ENCODE measurements at places on chromosomes 6 and 20.
A peak's percentile ranks its signal among the peaks of the same experiment; 100 is the strongest.

DNA sequence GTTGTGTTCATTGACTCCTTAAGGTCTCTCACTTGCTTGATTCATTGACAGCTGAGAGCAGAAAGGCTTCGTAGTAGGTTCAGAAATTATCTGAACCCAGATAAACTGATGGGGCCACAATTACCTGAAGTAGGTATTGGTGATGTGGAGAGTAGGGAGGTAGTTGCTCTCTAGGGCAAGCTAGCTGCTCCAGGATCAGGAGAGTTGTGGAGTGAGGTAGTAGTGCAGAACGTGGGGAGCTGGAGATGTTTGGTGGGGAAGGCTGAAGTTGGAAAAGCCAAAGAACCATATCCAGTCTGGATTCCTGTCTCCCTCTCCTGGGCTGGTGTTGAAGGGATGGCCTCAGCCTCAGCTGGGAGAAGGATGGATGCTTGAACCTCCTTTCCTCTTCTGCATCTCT is 15.9 kb downstream of the TJAP1 start:
- no peak for DNase-seq

- peak; percentile 92 for DNase-seq
Measured at GRCh38 chr6:46129629-46130511, at the start of gene ENPP4. TSS of gene ENPP4 (plus strand) at chr6:46129989. CDS start at chr6:46139584, 9,595 bp downstream.

DNA sequence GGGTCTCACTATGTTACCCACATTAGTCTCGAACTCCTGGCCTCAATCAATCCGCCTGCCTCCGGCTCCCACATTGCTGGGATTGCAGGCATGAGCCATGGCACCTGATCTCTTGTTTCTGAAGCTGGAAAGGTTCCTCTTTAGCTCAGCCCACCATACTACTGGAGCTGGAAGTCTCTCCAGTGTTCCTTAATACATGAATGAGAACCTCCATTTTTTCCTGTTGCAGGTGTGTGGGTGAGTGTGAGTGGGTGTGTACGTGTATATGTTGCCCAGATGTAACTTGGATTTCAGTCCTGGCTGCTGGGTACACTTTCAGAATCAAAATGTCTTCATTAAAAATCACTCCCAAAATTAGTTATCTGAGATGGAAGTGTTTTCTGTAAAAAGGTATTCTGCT is 11.1 kb downstream of the PNPLA1 start:
- no peak for DNase-seq

- peak; percentile 75 for DNase-seq
Measured at GRCh38 chr6:138588805-138589434, 89.6 kb upstream of the NHSL1 start.

- no peak for DNase-seq
Measured at GRCh38 chr6:48826901-48827701, 636.0 kb downstream of the MMUT start.

Measured in lung (tissue), 17 donors.